ENCODE measurements at places on chromosomes 4 and X.

- DNase-seq = peak; percentile 84
Observed at GRCh38 chr4:89469930-89470375, 162.4 kb upstream of the GPRIN3 start.

GRCh38 chr4:11421116-11421515, 7.6 kb downstream of the HS3ST1 start:
- no peak for DNase-seq

GRCh38 chr4:78591404-78591803, 39.8 kb downstream of the ANXA3 start:
- no peak for DNase-seq

GRCh38 chrX:64894454-64895038, 81.7 kb downstream of the ZC4H2 start:
- peak; percentile 39 for DNase-seq

DNA sequence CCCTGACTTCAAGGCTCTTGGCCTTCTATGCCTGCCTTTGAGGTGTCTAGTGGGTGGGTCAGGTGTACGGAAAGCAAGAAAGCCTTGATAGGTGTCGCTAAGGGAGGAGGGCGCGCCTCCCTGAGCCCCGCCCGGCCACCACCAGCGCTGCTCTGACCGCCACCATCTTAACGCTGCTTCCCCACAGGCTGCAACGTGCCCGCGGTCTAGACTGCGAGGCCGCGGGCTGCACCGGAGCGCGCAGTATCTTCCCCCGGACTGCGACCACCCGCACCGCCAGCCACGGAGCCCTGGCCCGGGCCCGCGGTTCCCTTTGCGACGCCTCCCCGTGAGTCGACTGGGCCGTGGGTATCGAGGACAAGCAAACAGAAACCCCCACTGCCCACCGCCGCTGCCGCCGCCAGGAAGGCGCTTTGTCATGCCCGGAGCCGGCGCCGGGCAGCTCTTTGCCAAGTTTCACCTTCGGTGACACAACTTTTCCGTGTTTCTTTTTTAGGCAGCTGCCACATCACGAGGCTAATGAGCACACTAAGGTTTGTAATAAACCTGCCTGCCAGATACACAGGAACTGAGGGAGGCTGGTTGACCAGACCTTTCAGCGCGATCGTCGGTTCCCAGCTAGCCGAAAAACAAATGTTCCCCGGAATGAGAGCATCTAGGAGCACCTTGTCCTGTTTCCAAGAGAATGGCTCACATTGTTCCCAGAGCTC, 335.8 kb upstream of the F9 start:
- DNase-seq = no peak

GRCh38 chr4:53991821-53992220, 72.6 kb downstream of the CHIC2 start:
- DNase-seq = no peak

- DNase-seq = no peak
Observed at GRCh38 chr4:64724689-64725088, 315.4 kb upstream of the TECRL start.

- no peak for DNase-seq
Observed at GRCh38 chrX:118621081-118621759, 106.2 kb upstream of the IL13RA1 start.

GRCh38 chr4:77376788-77377460, 219.9 kb downstream of the CCNG2 start:
- no peak for DNase-seq

DNA sequence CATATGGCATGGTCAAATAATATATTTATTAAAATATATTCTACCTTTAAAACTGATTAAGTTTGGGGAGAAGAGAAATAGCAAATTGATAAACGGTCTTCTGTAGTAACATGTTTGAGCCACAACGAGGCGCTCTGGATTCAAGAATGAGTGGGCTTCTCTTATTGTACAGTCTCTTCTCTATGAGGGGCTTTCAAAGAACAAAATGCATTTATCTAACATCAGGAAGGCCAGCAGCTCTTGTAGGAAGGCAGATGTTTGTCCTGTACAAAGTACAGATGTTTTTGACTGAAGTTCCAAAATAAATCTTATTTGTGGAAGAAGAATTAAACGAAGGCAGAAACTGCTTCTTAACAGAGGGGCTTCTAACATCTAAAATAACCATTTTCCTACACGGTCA, 153.6 kb downstream of the RASL11B start:
- no peak for DNase-seq

DNA sequence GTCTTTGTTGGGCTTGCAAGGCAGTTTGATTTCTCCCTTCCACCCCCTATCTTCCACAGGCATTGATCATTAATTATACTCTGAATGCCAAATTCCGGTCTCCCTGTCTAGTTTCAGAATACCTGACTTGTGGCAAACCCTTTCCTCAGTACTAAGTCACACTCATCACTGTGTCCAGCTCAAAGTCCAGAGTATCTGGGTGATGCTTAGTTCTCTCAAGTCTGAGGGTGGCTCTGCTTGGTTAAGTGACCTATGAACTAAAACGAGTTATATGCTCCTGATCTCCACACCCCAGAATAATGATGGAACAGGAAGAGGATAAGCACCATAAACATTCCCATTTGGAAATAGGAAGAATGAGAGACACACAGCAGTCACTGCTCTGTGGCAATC, 6.5 kb downstream of the SMIM9 start:
- DNase-seq = no peak

GRCh38 chr4:8838961-8839431, 32.6 kb downstream of the HMX1 start:
- no peak for DNase-seq

DNA sequence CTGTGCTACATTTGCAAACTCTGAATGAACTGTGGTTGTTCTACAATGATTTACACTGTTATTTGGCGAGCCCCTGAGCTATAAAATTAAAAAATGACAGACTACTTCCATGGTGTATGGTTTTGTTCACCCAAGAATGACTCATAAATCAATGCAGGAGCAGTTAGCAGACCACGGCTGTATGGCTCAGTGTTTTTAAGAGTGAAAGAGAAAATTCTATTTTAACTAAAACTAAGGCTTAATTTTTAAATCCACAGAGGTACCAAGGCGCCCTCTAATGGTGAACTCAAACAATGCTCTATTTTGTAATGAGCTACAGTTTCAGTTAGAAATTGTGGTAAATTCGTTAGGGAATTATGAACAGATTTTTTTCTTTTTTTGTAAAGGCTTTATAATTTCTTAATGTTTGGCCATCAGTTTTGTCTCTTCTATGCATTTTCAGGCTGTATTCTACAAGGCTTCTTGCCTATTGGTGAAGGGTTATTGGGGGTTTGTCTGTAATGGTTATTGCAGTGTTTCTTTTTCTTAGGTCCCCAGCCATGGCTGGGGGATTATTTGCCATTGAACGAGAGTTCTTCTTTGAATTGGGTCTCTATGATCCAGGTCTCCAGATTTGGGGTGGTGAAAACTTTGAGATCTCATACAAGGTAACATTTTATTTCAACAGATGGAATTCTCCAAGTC, 32.5 kb downstream of the HMGB2 start:
- peak; percentile 7 for DNase-seq

DNA sequence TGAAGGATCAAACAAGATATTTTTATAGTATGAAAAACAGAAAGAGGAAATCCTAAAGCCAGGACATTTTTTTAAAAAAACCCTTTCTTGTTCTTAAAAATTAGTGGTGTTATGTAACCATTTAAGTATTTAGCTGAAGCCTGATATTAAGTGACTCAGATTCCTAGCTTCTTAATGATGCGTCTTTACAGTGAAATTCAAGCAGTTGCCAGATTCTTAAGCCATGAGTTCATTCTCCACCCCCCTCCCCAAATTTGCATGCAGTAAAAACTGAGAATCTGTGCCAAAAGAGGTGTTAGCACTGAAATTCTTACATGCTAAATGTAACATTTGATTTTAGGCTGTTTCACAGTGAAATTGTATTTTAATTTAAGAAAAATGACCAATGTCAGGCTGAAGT, 180.8 kb downstream of the RAPGEF2 start:
- peak; percentile 40 for DNase-seq

GRCh38 chrX:21926527-21927278, 13.8 kb upstream of the SMS start:
- peak; percentile 62 for DNase-seq

- no peak for DNase-seq
Observed at GRCh38 chrX:94662689-94663088, 988.7 kb downstream of the FAM133A start.

- no peak for DNase-seq
Observed at GRCh38 chrX:11672213-11672612, 6.5 kb upstream of the ARHGAP6 start.

GRCh38 chrX:111103246-111103645, 7.3 kb downstream of the PAK3 start:
- no peak for DNase-seq

GRCh38 chr4:154559494-154560418, 3.1 kb upstream of the FGB start:
- DNase-seq = peak; percentile 15

DNA sequence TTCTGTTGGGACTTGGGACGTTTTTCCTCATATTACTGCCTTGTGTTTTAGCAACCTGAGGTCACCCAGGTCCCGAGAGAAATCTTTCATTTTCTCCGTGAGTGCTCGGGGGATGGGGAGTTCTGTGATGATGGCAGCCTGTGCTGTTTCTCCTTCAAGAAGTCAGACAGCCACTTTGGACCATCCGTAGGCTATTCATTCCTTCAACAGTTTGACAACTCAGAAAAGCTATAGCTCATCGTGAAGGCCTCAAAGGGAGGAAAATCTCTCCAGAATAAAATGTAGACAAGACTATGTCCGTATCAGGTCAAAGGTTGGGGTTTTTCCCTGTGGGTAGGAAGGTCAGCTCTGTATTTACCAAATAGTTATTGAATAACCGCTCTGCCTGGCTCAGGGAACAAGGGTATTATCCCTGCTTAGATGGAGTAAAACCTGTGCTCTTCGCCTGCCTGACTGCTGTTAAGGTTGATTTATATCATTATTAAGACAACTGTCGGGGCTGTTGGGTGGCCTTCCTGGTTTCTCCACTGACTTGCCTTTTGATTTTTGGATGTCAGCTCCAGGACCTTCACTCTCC, 36.6 kb downstream of the FAM114A1 start:
- no peak for DNase-seq

All from inflammatory macrophage treated with lipopolysaccharide for 1 hour (primary cell).